ENCODE measurements at places on chromosomes 6 and 20. TPM values are rescaled to one million over a fixed set of nuclear protein-coding genes. Genes with fewer than 3 reads are reported as not detected.
A peak's percentile ranks its signal among the peaks of the same experiment; 100 is the strongest.

FAM83D gene
- total RNA-seq, result 12.6 TPM

CTNNBL1 gene
- total RNA-seq, result 60.4 TPM

FERMT1 gene
- 8.4 TPM for total RNA-seq

RAET1L gene
- total RNA-seq, result not detected

MROH8 gene
- 5.7 TPM for total RNA-seq

CNKSR3 gene
- 17.3 TPM for total RNA-seq

PACSIN1 gene
- total RNA-seq, result 0.89 TPM

ZNF391 gene
- 9.8 TPM for total RNA-seq

TRIM31 gene
- total RNA-seq, result not detected

DNA sequence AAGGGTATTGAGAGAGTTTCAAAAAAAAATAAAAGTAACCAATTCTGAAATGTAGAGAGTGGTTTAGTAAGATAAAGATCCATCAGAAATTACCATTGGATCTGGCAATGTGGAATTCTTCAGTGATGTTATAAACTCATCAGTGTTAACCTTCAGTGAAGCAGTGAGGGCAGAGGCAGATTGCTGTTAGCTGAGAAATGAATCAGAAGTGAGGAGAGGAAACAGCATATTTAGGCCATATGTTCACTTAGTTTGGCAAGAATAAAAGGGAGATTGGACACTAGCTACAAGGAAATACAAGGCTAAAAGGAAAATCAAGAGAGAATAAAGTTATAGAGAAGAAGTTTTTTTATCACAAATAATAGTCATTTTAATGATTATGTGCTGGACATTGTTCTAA, 9.6 kb downstream of the KCNQ5 start:
- no peak overlapping the region for H3K27ac ChIP-seq
- H3K27me3 ChIP-seq, result peaks cover 20% of the 10 kb centered on the region
- H3K4me1 ChIP-seq, result peaks cover 9% of the 10 kb centered on the region
- H3K36me3 ChIP-seq, result no peaks in the 10 kb centered on the region

DNA sequence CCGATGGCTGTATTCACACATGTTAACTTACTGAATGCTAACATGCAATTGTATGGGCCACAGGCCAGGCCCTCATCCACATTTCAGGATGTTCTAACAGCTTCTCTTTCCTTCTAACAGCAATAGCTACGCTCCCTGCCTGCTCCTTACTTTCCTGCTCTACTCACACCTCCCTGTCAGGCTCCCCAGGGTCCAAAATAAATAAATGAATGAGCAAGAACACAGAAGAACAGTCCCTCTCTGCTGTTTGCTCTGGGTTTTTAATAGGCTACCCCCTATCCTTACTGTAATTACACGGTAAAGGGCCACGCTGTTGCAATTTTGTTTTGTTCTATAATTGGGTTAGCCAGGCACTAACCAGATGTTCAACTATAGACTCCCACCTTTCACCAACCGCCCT, 135.6 kb downstream of the GMDS start:
- no peaks in the 10 kb centered on the region for H3K36me3 ChIP-seq
- no peaks in the 10 kb centered on the region for H3K27me3 ChIP-seq
- no peak overlapping the region for H3K27ac ChIP-seq
- H3K4me3 ChIP-seq, result no peak overlapping the region
- peaks cover 7% of the 10 kb centered on the region for H3K4me1 ChIP-seq

- DNase-seq, result no peak
- H3K4me1 ChIP-seq, result no peaks in the 10 kb centered on the region
- H3K4me3 ChIP-seq, result no peak within 1 kb of the TSS
- no peak within 1 kb of the TSS for H3K27ac ChIP-seq
- H3K36me3 ChIP-seq, result no peaks in the 10 kb centered on the region
- no peaks in the 10 kb centered on the region for H3K27me3 ChIP-seq
These were observed at the start of gene IPCEF1 for GRCh38 chr6:154356690-154357089. Gene IPCEF1, minus strand, starts transcription at chr6:154356803. Its CDS starts 90,856 bp downstream, at chr6:154265947.

DNA sequence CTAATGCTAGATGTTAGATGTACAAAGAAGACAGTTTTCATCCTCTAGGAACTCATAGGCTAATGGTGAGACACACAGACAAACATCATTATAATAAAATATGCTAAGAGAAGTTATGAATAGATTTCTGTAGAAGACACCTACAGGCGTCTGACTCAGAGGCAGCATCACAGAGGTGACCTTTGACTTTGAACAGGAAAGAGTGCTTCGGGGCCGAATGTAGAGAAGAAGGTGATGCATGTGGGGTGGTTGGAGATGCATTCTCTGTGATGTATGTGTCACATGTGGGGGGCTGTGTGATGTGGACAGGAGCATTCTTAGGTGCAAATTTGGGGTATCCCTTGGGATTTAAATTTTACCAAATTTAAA, 6.8 kb downstream of the GUCA1A start:
- H3K27me3 ChIP-seq, result peaks cover 12% of the 10 kb centered on the region
- peaks cover 8% of the 10 kb centered on the region for H3K4me1 ChIP-seq
- no peak overlapping the region for H3K27ac ChIP-seq
- no peak for DNase-seq

- H3K4me1 ChIP-seq, result peaks cover 3% of the 10 kb centered on the region
- DNase-seq, result peak; percentile 62
- H3K27ac ChIP-seq, result peak overlapping the region; percentile 91
- peaks cover 3% of the 10 kb centered on the region for H3K27me3 ChIP-seq
- H3K36me3 ChIP-seq, result peaks cover 1% of the 10 kb centered on the region
- no peak overlapping the region for H3K4me3 ChIP-seq
These were observed 14.1 kb upstream of the TCFL5 start for GRCh38 chr20:62875419-62876361.

DNA sequence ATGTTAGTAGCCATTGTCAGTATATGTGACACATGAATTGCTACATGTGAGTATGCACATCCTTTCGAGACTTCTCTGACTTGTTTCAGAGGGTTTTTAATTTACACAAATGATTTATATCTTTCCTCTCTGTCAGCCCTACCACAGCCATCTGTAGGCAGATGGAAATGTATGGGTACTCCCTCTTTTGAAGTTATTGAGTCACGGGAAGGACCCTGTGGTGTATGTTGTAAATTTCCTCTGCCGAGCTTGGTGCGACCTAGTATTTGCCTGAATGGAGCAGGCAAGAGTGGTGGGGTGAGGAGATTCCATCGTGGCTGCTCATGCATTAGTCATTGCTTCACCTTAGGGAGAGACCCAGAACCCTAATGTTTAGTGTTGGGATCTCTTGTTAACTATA, 171.9 kb downstream of the JARID2 start:
- H3K4me3 ChIP-seq, result no peak overlapping the region
- H3K27me3 ChIP-seq, result no peaks in the 10 kb centered on the region
- H3K4me1 ChIP-seq, result peaks cover 18% of the 10 kb centered on the region
- no peak overlapping the region for H3K27ac ChIP-seq
- no peak for DNase-seq

DNA sequence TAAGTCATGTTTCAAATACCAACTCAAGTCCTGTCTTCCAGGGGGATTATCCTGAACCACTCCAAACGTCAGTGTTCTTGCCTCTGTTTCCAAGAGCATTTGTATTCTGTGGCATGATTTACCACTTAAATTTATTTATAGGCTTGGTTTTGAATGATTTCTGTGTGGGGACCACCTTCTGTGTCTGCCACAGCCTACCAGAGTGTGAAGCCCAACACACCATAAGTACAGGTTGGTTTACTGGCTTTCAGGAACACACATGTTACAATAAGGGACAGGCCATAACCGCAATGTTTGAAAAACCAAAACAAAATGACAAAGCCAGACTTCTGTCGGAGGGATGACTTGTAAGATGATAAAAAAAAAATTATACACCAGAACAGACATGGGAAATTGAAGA, 56.5 kb upstream of the MAP3K7 start:
- no peaks in the 10 kb centered on the region for H3K4me1 ChIP-seq
- no peaks in the 10 kb centered on the region for H3K36me3 ChIP-seq
- H3K27ac ChIP-seq, result no peak overlapping the region
- DNase-seq, result no peak

DNA sequence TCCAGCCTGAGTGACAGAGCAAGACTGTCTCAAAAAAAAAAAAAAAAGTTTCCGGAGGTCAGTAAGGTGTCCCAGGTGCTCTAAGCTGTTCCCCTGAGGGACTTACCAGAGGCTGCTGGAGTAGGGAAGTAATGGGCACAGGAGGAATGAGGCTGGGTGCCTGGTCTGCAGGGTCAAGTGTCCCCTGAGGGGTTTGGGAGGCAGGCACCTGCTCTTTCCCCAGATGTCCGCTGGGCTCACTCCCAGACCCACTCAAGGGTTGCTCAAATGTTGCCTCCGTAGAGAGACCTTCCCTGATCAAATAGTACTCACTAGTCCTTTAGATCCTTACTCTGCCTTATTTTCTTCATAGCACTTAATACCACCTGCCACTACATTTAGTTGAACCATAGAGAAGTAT, 5.4 kb upstream of the MAPK13 start:
- no peak for DNase-seq
- H3K4me1 ChIP-seq, result peaks cover 13% of the 10 kb centered on the region
- no peaks in the 10 kb centered on the region for H3K36me3 ChIP-seq
- H3K27ac ChIP-seq, result no peak overlapping the region
- no peak overlapping the region for H3K4me3 ChIP-seq
- H3K27me3 ChIP-seq, result peaks cover 7% of the 10 kb centered on the region

DNA sequence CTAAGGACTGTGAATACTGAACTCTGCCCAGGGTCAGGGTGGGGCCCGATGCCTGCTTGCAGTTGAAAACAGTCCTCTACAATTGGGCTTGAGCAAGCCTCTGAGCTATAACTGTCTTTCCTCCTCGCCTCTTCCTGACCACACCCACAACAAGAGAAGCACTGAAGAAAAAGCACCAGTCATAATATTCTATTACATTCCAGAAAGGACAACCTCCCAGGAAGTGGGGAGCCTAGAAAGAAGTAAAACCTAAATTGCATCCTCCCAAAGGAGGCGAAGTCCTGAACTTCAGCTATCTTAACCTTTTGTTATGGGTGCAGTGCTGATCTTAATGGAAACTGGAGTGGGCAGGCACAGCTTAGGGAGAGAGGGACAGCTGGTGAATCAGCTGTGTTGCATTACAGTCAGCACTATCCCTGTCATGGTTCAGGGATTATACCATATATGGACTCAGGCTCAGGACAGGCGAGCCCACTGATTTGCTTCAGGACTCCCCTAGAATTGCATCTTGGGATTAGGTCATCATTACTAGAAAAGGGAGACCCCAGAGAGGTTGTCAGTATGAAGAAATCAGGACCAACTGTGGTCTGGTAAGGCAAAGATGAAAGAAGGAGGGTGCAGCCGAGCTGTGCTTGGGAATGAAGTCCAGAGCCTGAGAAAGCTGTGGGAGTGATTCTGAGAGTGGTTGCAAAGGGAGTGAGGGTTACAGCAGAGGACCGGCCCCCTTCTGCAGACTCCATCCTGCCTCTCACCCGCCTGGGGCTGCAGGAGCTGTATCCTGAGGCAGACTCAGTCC, 18.3 kb upstream of the TRAM2 start:
- no peaks in the 10 kb centered on the region for H3K27me3 ChIP-seq
- DNase-seq, result no peak
- H3K27ac ChIP-seq, result no peak overlapping the region
- H3K4me3 ChIP-seq, result no peak overlapping the region
- no peaks in the 10 kb centered on the region for H3K36me3 ChIP-seq

- peaks cover 5% of the 10 kb centered on the region for H3K27me3 ChIP-seq
- no peak overlapping the region for H3K4me3 ChIP-seq
- H3K27ac ChIP-seq, result peak overlapping the region; percentile 79
- no peaks in the 10 kb centered on the region for H3K36me3 ChIP-seq
- no peak for DNase-seq
These were observed 90.3 kb downstream of the LY86 start for GRCh38 chr6:6678811-6679210.

- H3K36me3 ChIP-seq, result no peaks in the 10 kb centered on the region
- H3K27me3 ChIP-seq, result peaks cover 3% of the 10 kb centered on the region
- H3K4me1 ChIP-seq, result no peaks in the 10 kb centered on the region
- peak; percentile 51 for DNase-seq
- H3K27ac ChIP-seq, result no peak overlapping the region
These were observed 37.1 kb downstream of the CD109 start for GRCh38 chr6:73732845-73733675.

GRCh38 chr6:144214622-144215401, 64.5 kb downstream of the STX11 start:
- peaks cover 2% of the 10 kb centered on the region for H3K36me3 ChIP-seq
- H3K27me3 ChIP-seq, result peaks cover 12% of the 10 kb centered on the region
- H3K4me3 ChIP-seq, result peak overlapping the region; percentile 86

- H3K36me3 ChIP-seq, result peaks cover 10% of the 10 kb centered on the region
- DNase-seq, result no peak
- peak overlapping the region; percentile 68 for H3K4me3 ChIP-seq
- no peaks in the 10 kb centered on the region for H3K27me3 ChIP-seq
- peaks cover 39% of the 10 kb centered on the region for H3K4me1 ChIP-seq
These were observed 801 bp downstream of the SRC start for GRCh38 chr20:37346535-37347346.

- H3K36me3 ChIP-seq, result no peaks in the 10 kb centered on the region
- H3K4me1 ChIP-seq, result peaks cover 5% of the 10 kb centered on the region
- H3K27ac ChIP-seq, result no peak overlapping the region
- H3K4me3 ChIP-seq, result no peak overlapping the region
- no peak for DNase-seq
These were observed 2.3 kb upstream of the TXNDC5 start for GRCh38 chr6:7912736-7913517.

- DNase-seq, result no peak
- H3K4me1 ChIP-seq, result peaks cover 2% of the 10 kb centered on the region
- H3K4me3 ChIP-seq, result no peak overlapping the region
- no peaks in the 10 kb centered on the region for H3K36me3 ChIP-seq
These were observed 564.0 kb upstream of the JARID2 start for GRCh38 chr6:14681699-14682487.

DNA sequence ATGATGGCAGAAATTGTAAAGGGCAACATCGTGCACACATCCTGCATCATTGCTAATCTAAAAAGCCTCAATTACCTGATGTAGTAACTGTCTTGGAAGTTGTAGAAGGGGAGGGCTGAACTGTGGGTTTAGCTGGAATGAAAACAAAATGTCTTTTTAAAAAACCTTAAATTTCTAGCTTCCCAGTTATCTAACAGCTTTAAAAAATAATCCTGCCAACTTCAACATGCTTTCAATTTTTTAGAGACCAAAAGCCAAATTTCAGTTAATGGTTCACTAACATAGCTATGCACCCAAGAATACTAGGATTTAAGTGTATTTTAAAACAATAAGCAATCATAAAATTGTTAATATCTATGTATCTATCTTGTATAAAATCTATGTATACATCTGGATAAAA, 11.9 kb downstream of the CD164 start:
- no peaks in the 10 kb centered on the region for H3K27me3 ChIP-seq
- DNase-seq, result no peak
- H3K36me3 ChIP-seq, result peaks cover 30% of the 10 kb centered on the region

GRCh38 chr6:19549109-19549508, 288.1 kb upstream of the ID4 start:
- H3K27ac ChIP-seq, result no peak overlapping the region
- H3K4me3 ChIP-seq, result no peak overlapping the region
- no peaks in the 10 kb centered on the region for H3K27me3 ChIP-seq
- H3K4me1 ChIP-seq, result peaks cover 7% of the 10 kb centered on the region
- no peak for DNase-seq
- H3K36me3 ChIP-seq, result no peaks in the 10 kb centered on the region

GRCh38 chr6:113744861-113745260, 112.3 kb upstream of the MARCKS start:
- no peaks in the 10 kb centered on the region for H3K27me3 ChIP-seq
- H3K4me3 ChIP-seq, result no peak overlapping the region
- peaks cover 7% of the 10 kb centered on the region for H3K4me1 ChIP-seq

Data from progenitor cell of endocrine pancreas (in vitro differentiated cells).